ENCODE measurements at places on chromosomes 5 and 9. TPM values are rescaled to one million over a fixed set of nuclear protein-coding genes. Genes with fewer than 3 reads are reported as not detected.

Gene ZDHHC11
- 1.2 TPM for total RNA-seq

DNA sequence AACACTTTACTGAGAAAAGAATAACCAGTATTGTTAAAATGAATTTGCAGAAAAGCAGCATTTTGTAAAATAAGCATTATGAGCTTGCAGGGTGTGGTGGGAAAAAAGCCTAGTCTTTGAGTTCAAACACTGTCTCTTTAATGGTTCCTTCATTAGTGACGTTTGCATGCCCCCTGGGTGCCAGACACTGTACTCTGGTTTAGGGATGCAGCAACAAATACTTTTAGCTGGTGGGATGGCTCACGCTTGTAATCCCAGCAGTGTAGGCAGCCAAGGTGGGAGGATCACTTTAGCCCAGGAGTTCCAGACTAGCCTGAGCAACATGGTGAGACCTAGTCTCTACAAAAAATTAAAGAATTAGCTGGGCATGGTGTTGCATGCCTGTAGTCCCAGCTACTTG is 62.3 kb downstream of the MAST4 start:
- H3K4me3 ChIP-seq, result no peak overlapping the region
- H3K27ac ChIP-seq, result no peak overlapping the region
- peaks cover 5% of the 10 kb centered on the region for H3K4me1 ChIP-seq
- H3K36me3 ChIP-seq, result no peaks in the 10 kb centered on the region

DNA sequence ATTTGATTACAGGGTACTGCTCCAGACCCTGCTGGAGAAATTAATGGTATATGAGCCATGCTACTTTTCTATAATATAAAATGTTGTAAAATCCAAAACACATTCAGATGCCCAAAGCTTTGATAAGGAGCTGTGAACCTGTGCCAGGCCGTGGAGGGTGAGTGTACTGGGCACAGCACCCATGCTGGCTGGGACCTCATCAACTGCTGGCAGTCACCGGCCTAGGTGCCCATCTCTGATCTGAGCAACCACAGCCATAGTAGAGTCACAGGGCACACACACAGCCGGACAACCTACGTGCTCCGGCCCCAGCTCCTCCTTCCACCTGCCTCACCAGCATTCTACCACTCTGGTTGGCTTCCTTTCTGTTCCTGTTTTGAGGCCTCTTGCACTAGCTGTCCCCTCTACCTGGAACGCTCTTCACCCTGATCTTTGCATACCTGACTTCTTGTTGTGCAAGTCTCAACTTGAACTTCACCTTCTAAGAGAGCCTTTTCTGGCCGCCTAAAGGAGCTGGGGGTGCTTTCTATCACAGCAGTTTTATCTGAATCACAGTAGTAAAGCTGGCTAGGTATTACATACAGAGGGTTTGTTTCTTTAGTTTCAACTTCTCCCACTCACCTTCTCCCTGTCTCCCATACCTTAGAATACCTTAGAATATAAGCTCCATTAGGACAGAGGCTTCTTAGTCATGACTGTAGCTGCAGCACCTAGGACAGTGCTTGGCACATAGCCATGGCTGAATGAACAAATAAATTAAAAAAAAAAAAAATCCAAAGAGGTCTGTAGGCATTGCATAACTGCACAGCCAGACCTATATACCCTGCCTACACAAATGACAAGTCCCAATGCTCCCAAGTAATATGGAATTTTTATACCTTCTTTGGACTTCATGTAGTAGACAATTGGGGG is 51.7 kb downstream of the MED27 start:
- H3K27ac ChIP-seq, result no peak overlapping the region
- no peak overlapping the region for H3K4me3 ChIP-seq
- no peaks in the 10 kb centered on the region for H3K27me3 ChIP-seq
- H3K4me1 ChIP-seq, result no peaks in the 10 kb centered on the region

- H3K27me3 ChIP-seq, result no peaks in the 10 kb centered on the region
- no peak overlapping the region for H3K27ac ChIP-seq
- H3K4me3 ChIP-seq, result no peak overlapping the region
- DNase-seq, result no peak
- H3K4me1 ChIP-seq, result no peaks in the 10 kb centered on the region
Observed at GRCh38 chr5:73097740-73098139, 22.6 kb upstream of the TMEM171 start.

DNA sequence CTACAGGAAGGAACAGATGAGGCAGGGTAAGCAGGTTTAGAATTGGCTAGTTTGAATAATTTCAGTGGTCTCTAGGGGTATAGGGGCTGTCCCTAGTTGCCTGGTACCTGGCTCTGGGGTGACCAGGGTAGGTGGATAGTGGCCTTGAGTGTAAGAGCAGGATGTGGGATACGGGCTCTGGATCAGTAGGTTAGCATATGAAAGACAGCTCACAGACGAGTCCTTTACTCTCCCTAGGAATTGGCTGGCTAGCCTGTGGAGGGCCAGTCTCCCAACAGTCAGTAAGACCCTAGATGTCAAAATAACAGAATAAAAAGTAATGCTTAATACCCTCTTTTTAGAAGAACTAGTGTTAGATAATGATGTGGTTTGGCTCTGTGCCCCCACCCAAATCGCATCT is 16.6 kb upstream of the C9orf152 start:
- no peak for DNase-seq
- H3K36me3 ChIP-seq, result no peaks in the 10 kb centered on the region
- no peaks in the 10 kb centered on the region for H3K4me1 ChIP-seq
- no peak overlapping the region for H3K4me3 ChIP-seq

GRCh38 chr5:86894056-86894455 is 276.3 kb downstream of the COX7C start:
- no peak overlapping the region for H3K27ac ChIP-seq
- no peaks in the 10 kb centered on the region for H3K36me3 ChIP-seq
- no peak overlapping the region for H3K4me3 ChIP-seq
- no peaks in the 10 kb centered on the region for H3K4me1 ChIP-seq
- H3K27me3 ChIP-seq, result no peaks in the 10 kb centered on the region
- DNase-seq, result no peak
